CD4-positive, alpha-beta memory T cell (primary cell): ENCODE measurements at places on chromosomes 11 and 22. TPM values are rescaled to one million over a fixed set of nuclear protein-coding genes. Genes with fewer than 3 reads are reported as not detected.

The CDC42EP1 gene
- total RNA-seq: not detected

The SEPTIN5 gene
- total RNA-seq: not detected

The APOBEC3F gene
- total RNA-seq: 18.4 TPM

DNA sequence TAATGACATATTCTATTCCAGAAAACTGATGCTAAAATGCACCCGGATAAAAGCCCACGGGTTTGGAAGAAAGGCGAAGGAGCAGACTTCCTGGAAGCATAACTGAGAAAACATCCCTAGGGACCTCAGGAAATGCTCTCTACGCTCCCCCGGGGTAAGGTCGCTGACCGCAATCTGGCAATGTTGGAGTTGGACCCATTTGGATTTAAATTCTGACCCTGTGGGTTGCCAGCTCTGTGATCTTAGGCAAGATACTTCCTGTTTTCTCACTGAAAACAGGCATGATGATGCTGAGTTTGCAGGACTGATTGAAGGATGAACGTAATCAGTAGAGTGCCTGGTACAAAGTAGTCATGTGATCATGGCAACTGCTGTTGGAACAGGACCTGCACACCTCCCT, 1054.0 kb downstream of the NTM start:
- no peak for DNase-seq

DNA sequence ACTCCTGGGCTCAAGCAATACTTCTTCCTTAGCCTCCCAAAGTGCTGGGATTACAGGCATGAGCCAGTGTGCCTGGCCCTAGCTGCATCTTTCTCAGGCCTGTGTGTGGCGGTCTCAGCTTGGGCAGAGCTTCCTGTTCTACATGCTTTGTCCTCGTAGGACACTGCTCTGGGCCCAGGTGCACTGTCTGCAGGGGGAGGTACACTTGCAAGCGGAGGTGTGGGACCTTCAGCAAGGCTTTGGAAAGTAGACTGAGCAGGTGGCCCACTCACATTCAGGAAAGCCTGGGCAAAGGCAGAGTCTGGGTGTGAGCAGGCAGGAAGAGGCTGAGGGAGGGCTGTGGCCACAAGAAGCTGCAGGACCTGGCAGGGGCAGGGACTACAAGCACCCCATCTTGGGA, 33.6 kb upstream of the SUSD2 start:
- DNase-seq: no peak

GRCh38 chr22:50403701-50404101, 60.6 kb downstream of the PPP6R2 start:
- no peak for DNase-seq

DNA sequence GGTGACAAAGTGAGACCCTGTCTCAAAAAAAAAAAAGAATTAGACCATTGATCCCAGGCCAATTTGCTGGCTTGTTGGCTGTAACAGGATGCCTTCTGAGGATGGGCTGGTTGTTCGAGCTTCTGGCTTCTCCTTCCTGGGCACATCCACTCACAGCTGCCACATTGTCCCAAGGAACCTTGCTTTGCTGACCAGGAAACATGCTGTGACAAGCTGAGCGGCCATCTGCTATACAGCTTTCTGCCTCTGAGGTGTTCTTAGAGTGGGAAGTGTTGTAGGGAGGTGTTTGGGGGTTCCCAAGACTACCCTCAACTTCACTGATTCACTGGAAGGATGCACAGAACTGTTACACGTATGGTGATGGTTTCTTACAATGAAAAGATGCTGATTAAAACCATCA, 6.5 kb downstream of the SNAP29 start:
- no peak for DNase-seq

- no peak for DNase-seq
These were observed 84.0 kb downstream of the SWAP70 start for GRCh38 chr11:9747828-9748227.

GRCh38 chr11:74138021-74138420, 32.8 kb downstream of the C2CD3 start:
- DNase-seq: no peak
